ENCODE measurements at places on chromosomes 2 and 18. TPM values are rescaled to one million over a fixed set of nuclear protein-coding genes. Genes with fewer than 3 reads are reported as not detected.

DNA sequence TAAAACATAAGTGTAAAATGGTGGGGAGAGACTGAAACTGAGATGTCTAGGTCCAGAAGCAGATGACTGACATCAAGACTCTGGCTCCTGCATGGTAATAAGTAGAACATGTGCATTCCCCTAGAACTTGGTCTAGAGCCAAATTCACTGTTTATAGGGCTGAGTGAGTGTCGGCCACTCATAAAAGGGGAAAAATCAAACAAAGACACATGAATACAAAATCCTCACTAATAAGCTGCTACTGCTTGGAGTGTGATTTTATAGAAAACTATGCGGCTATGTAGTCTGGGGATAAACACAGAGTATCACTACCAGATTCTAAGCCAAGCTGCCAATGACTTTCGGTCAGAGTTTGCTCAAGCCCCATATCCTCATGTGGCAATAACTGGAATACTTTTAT is 1080.8 kb upstream of the DDX18 start:
- DNase-seq = no peak

DNA sequence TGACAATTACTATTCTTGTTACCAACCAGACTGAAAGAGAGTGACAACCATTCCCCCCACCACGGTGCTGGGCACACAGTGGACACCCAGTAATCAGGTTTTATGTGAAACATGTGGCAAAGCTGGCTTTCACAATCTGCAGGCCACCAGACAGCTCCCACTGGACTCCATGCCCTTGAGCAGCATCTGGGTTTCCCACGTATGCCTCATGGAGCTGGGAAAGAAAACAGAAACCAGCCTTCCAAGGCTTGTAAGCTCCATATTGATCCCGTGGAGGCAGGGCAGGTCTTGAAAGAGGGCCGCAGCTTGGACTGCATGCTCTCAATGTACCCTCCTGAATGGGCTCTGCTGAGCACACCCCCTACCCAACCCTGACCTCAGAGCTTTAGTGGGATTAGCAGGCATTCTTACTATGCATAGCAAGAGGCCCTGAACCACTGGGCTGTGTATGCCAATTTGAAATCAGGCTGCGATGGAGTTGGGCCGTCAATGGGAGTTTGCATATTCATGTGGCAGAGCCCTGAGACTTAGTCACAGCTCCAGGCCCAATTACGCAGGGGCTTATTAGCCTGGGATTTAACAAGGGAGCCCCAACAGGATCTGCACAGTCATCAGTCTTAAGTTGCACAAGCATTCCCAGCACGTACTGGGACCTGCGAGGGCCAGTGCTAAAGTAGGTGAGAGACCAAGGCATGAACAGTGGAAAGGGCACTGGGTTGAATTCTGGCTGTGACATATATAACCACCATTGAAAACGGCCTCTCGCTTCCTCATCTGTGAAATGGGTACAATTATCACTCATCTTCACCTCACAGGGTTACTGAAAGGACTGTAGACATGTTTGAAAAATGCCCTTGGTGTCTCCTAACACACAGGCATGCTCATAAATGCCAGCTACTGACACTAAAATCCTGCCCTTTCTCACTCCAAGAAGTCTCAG is 10.5 kb downstream of the C1QL2 start:
- no peak for DNase-seq

GRCh38 chr2:197165020-197165419 is 145.6 kb downstream of the ANKRD44 start:
- no peak for DNase-seq

DNA sequence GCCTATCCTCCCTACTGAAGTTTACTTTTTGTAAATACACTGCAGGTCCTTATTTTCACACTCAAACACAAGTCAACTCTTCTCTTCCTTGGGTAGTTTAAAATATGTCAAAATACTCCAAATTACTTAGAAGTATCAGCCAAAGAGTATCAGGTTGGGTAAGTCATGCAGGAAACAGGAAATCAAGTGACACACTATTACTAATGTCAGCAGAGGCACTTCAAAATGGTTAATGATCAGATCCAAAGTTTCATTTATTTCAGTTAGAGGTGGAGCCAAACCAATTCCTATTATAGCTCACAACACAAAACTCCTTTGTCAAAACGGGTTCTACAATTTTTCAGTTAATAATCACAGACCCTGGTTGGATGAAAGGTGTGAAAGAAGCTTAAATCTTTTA is 54.2 kb downstream of the DLGAP1 start:
- DNase-seq = no peak

GRCh38 chr2:71922499-71923142 is 225.0 kb downstream of the CYP26B1 start:
- DNase-seq = no peak

DNA sequence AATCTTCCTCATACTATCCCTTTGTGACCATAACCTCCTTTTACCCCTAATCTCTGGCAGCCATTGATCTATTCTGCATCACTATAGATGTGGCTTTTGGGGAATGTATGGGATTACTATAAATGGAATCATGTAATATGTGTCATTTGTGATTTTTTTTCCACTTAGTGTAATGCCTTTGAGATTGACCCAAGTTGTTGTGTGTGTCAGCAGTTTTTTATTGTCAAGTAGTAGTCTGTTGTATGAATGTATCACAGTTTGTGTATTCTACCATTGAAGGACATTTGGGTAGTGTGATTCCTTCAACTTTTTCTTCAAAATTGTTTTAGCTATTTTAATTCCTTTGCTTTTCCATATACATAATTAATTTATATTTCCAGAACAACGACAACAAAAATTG is 18.6 kb downstream of the VRK2 start:
- no peak for DNase-seq

The SLC38A11 gene
- 0.46 TPM for total RNA-seq

The HMSD gene
- total RNA-seq = 1.3 TPM

The SLC1A4 gene
- total RNA-seq = 12.9 TPM

The MYOM1 gene
- 0.92 TPM for total RNA-seq

The INHA gene
- total RNA-seq = 1.2 TPM

The CGREF1 gene
- 10.1 TPM for total RNA-seq
